NCI-H1105 treated with DMSO at 0.1 percent for 48 hours (cell line): ENCODE measurements at places on chromosomes 2 and 18.

DNA sequence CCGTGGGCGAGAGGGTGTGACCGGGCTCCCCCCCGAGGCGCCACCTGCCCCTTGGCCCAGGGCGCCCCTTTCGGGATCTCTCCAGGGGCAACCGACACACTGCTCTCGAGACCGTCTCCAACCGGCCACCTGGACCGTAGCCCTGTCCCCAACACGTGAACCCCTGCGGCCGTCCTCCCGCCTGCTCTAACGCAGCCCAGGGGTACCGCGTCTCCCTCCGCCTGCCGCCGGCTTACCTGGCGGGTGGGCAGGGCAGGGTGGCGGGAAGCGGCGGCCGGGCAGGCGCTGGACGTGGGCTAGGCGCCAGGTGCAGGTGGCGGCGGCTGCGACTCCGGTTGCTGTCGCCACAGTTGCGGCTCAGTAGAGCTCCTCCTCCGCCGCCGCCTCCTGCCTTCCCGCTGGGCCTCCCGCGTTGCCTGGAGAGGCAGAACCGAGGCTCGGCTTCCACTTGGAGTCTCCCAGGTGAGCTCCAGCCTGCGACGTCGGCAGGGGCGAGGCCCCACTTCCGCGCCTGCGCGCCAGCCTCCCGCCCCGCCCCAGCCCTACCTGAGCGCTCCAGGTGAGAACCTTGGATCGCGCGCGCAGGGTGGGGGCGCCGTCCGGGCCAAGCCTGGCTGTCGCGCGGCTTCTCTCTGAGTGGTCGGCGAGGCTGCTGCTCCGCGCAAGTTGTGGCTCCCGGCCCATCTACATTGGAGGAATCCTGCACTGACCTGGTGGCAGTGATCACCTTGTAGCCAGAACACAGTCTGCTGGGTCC, at the start of gene GALNT3:
GALNT3 (minus strand) TSS at position 469 of the 757 bp plus-strand sequence. CDS start 23,547 bp downstream, outside the sequence.
- DNase-seq = peak; percentile 84

- no peak for DNase-seq
Observed at GRCh38 chr2:135047300-135047699, at the start of gene MAP3K19. Gene MAP3K19 (minus strand): TSS chr2:135047447. CDS start chr2:135024647, 22,800 bp downstream.

GRCh38 chr2:187825108-187825507, 270.9 kb upstream of the TFPI start:
- DNase-seq = no peak

- no peak for DNase-seq
Observed at GRCh38 chr18:44594799-44595467, 85.8 kb upstream of the SETBP1 start.

- DNase-seq = no peak
Observed at GRCh38 chr2:44731505-44731904, 210.0 kb upstream of the SIX3 start.

GRCh38 chr2:170930131-170930990, 1.3 kb downstream of the GORASP2 start:
- peak; percentile 32 for DNase-seq

GRCh38 chr2:98149333-98149697, 62.3 kb downstream of the VWA3B start:
- no peak for DNase-seq

DNA sequence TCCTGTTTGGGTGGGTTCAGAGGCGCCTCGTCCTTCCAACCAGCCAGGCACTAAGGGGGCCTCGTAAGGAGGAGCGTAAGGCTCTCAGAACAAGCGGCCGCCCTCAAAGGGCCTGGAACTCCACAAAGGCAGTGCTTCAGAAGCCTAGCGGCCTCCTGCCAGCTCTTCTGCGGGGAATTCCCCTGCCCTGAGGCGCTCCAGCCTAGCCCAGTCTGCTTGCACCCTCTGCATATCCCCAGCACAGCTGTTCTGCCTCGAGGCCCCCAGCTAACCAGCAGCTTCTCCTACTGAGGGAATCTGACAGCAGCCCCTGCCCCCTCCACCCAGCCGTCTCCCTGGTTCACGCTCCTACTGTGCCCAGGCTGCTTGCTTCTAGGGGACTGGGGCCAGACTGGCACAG, 265.9 kb downstream of the TFCP2L1 start:
- no peak for DNase-seq

DNA sequence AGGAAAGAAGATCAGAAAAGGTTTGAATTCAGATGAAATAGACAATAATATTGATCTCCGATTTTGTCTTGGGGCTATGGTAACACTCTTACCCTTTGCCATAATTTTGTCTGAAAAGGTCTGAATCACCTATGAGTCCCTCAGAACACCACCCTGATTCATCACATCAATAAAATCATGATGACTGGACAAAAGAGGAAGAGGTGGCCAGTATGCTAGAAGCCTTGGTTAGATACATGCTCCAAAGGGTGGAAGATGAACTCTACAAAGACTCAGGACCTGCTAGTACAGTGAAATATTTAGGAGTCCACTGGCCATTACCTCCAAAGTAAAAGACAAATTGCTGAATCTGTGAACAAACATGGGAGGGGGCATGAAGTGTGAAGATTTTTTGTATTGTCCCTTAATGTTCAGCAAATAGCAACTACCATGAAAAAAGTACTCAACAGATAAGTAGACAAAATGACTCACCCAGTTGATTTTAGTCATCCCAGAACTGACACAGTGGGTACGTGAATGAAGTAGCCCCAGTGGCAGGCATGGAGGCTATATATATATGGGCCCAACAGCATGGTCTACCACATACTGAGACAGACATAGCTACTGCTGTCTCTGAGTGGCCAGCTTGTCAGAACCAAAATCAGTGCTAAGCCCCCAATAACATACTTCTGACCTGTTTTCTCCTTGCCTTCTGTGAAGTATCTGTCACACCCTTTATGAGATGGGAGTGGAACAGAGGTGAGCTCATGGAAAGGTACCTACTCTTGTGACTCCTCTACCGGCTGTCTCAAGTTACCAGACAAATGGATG, 36.5 kb upstream of the GLS start:
- DNase-seq = no peak

GRCh38 chr2:7288484-7288883, 371.3 kb downstream of the RNF144A start:
- no peak for DNase-seq
